GM23338 (cell line): ENCODE measurements at places on chromosomes 4 and X. TPM values are rescaled to one million over a fixed set of nuclear protein-coding genes. Genes with fewer than 3 reads are reported as not detected.

DNA sequence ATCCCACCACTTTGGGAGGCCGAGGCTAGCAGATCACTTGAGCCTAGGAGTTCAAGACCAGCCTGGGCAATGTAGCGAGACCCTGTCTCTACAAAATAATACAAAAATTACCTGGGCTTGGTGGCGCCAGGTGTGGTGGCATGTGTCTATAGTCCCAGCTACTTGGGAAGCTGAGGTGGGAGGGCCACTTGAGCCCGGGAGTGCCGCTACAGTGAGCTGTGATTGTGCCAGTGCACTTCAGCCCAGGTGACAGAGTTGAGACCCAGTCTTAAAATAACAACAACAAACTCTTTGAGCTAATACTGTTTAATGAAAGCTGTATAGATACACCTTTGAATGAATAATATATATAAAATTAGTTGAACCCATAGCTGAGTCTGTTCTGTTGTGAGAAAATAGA is 9.7 kb downstream of the BCORL1 start:
- DNase-seq: no peak

DNA sequence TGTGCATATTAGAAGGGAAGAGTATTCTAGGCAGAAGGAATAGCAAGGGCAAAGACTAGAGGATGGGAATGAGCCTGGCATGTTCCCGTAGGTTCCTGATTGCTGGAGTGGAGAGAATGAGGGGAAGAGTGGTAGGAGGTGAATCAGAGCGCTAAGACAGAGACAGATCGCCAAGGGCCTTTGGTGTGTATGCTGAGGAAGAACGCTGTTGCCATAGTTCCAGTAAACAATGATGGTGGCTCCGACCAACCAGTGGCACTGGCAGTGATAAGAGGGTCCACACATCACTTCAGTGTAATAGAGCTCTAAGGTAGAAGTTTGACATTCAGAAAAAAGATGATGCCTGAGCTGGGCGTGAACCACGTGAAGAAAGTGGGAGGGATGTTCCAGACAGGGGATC is 966 bp downstream of the TBC1D25 start:
- no peak for DNase-seq

- no peak for DNase-seq
Measured at GRCh38 chr4:142130666-142131065, 494.3 kb downstream of the IL15 start.

- DNase-seq: no peak
Measured at GRCh38 chrX:97267396-97268181, 383.9 kb downstream of the RPA4 start.

DNA sequence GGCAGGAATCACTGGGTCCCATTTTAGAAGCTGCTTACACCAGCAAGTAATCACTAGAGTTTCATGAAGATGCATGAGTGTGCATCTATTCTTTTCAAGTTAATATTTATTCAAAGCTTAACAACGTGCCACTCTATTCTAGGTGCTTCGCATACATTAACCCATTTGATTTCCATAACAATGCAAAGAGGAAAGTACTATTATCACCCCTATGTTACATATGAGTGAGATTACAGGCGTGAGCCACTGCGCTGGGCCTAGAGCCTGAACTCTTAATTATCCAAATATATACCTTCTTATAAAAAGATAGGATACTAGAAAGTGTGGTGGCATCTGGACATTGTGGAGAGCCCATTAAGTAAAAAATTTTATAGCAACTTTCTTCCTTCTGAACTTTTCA is 65.4 kb downstream of the CXCL13 start:
- peak; percentile 61 for DNase-seq

DNA sequence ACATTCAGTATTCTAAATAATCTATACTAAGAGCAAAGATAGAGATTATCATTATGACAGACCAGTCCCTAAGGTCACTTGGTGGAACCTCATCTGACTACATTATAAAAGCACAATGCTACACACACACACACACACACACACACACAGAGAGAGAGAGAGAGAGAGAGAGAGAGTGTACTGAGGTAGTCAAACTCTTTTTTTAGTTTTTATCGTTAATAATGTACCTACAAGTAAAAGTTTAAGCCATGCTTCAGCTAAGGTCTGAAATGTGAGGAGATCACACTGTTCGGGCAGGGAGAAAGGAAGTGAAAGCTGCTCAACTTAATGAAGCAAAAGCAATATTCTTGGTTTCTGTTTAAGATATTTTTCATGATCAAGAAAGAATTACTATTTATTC is 75.8 kb upstream of the CCDC160 start:
- no peak for DNase-seq

GRCh38 chrX:3712870-3713224 is 602 bp downstream of the PRKX start:
- no peak for DNase-seq

FAM47E gene
- total RNA-seq: 0.66 and 2.9 TPM in 2 replicates

FAM241A gene
- total RNA-seq: 0.43 and 0.63 TPM in 2 replicates

GATA1 gene
- not detected in 2 replicates for total RNA-seq

CENPI gene
- 30.8 and 41.3 TPM in 2 replicates for total RNA-seq

VCX3A gene
- total RNA-seq: not detected in 2 replicates

P2RY4 gene
- total RNA-seq: 0.73 TPM in 1 of 2 replicates, not detected in the other

GAGE12F gene
- total RNA-seq: not detected in 2 replicates

ERCC6L gene
- total RNA-seq: 21.2 and 23.1 TPM in 2 replicates

PLXNB3 gene
- 3.2 and 4.1 TPM in 2 replicates for total RNA-seq
